ENCODE measurements at places on chromosomes 2 and 18.

DNA sequence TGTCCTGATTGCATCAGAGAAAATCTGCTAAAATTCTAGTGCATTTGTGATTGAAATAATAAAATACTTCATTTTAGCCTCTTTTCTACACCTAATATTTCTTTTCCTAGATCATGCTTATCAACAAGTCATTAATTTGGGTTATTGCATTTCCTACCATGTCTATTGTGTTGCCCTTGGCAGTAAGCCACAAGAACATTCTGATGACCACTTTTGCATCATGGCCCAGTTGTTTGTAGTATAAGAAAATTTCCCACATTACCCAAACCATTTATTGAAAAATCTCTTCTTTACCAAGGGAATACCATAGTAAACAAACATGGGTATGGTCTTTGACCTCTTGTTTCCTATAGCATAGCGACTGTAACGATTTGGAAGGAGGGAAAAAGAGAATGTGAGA lies 76.3 kb downstream of the R3HDM1 start:
- no peak for DNase-seq

- no peak for DNase-seq
Measured at GRCh38 chr2:122734766-122735424, 979.4 kb downstream of the TSN start.

GRCh38 chr2:60521626-60522025 lies 31.8 kb downstream of the BCL11A start:
- DNase-seq, result no peak

DNA sequence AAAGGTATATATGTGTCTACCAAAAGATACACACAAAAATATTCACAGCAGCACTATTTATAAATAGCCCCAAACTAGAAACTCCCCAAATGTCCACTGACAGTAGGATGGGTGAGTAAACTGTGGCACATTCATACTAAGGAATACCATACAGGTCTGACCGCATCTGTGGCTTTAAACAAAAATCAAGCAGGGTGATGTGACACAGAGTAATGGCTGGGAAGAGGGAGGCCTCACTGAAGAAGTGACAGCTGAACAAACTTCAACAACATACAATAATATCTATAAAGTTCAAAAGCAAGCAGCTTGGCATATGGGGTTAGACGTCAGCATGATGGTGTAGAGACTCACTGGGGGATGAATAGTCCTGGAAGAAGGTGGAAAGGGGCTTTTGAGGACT lies 115.1 kb upstream of the PPP1CB start:
- no peak for DNase-seq

- no peak for DNase-seq
Measured at GRCh38 chr2:232282508-232283055, 96.0 kb upstream of the ALPP start.

DNA sequence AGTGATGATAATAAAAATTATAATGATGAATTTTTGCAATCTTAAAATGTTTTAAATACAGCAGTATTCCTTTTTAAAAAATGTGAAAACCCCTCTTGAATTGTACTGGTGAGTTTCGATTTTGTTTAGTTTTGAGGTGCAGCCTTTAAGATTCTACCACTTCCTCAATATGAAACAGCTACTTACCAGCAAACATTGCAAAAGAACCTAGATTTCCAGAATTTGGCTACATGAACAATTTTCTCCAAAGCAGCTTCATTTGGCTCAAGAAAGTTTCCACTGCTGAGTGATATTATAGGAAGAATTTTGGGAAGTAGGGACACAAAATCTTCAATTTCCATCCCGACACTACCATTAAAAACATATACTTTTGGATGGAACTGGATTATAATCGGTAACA lies 12.0 kb downstream of the TCF4 start:
- no peak for DNase-seq

DNA sequence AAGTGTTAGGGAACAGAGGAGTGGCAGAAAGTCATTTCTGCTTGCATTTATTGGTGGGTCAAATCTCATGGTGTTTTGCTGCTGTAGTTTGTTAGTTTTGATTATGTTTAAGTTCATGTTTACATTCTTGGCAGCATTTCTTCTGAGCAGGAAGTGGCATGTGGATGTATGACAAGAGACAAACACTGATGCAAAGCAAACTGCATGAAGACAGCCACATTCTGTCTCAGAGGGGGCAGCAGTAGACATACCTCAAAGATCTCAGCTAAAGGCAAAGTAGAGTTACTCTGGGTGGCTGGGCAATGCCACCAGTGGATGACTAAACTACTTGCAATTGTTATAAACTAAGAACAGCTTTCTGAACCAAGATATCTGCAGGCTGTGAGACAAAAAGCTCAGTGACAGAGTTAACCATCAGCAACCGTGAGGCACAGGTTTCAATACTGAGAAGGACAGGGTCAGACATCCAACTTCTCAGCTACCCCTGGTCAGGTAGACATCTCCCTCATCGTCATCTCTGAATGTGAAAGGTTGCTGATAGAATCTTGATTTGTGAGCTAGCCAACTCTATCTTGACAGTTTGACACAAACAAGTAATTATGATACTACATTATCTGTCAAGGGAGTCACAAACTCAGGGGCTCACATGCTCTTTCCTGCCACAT lies 16.4 kb downstream of the GALNT3 start:
- DNase-seq, result no peak

GRCh38 chr2:33292063-33292462 lies 184.4 kb upstream of the RASGRP3 start:
- no peak for DNase-seq

DNA sequence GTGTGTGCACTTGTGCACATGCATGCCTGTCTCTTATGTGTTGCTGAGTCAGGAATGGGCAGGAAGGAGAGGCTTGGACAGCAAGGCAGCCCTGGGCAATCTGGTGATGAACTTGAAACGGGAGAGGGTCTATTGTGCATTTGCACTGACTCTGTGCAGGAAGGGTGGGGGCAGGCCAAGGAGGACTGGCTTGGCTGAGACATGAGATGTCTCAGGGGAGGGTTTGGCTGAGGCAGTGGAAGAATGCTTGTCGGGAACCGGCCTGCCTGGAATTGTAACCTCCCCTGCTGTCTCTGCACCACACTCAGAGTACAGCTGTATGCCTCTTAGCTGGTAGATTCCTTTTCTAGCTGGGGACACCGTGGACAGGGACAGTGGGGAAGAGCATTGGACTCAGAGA lies 176.1 kb upstream of the TNP1 start:
- no peak for DNase-seq

DNA sequence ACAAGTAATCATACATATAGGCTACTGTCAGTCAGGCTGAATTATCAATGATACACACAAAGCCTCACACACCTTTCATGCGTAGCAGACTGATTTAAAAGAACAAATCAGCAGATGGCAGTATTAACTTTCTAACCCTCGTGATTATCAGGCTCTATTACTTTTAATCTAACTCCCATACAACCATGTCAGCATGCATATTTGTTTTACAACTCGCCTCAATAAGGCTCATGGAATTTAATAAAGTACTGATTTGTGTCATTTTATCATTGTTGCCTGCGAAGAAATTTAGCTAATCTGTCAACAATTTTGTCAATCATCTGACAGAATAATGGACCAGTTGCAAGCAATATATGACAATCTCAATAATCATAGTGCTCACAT lies 82.8 kb downstream of the SLC25A12 start:
- no peak for DNase-seq

DNA sequence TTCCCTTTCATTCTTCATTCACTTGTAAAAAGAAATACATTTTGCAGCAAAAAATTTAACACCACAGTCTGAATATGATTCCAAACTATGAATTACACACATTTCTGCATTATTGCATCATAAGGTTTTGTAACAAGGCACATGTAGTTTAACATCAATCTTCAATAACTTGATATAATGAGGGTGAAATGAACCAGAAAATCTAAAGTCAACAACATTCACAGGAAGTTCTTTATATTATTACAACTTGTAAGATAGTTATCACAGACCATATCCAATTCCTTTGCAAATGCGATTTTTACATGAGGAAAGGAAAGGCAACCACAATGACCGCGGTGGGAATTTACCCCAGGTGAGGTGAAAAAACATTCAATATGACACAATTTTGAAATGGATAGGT lies 213.3 kb downstream of the NAPG start:
- no peak for DNase-seq

GRCh38 chr2:113173542-113174375 lies at the start of gene PSD4:
Gene PSD4 (plus strand): TSS chr2:113173971. CDS start chr2:113182457, 8,486 bp downstream.
- DNase-seq, result peak; percentile 68

DNA sequence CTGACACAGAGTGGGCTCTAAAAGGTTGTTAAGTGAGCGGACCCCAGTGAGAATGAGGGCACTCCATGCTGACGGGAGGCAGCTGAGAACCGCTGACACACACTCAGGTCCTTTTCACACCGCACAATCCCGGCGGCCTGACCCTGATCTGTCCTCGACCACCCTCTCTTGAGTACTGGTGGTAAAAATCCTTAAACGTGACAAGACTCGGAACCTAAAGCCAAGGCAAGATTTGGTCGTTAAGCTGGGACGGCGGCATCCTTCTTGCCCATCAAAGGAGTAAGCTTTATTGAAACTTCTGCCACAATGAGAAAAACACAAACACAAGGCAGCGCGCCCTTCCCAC lies 569 bp downstream of the TMX3 start:
- no peak for DNase-seq

- DNase-seq, result peak; percentile 98
Measured at GRCh38 chr18:23503038-23503962, at the start of gene RMC1. Gene RMC1 (plus strand): TSS chr18:23503511. CDS start chr18:23503619, 108 bp downstream.

GRCh38 chr2:134611316-134611715 lies 107.5 kb downstream of the TMEM163 start:
- DNase-seq, result no peak

All from activated gamma-delta T cell (primary cell).